ENCODE measurements at places on chromosomes 12 and 14.

DNA sequence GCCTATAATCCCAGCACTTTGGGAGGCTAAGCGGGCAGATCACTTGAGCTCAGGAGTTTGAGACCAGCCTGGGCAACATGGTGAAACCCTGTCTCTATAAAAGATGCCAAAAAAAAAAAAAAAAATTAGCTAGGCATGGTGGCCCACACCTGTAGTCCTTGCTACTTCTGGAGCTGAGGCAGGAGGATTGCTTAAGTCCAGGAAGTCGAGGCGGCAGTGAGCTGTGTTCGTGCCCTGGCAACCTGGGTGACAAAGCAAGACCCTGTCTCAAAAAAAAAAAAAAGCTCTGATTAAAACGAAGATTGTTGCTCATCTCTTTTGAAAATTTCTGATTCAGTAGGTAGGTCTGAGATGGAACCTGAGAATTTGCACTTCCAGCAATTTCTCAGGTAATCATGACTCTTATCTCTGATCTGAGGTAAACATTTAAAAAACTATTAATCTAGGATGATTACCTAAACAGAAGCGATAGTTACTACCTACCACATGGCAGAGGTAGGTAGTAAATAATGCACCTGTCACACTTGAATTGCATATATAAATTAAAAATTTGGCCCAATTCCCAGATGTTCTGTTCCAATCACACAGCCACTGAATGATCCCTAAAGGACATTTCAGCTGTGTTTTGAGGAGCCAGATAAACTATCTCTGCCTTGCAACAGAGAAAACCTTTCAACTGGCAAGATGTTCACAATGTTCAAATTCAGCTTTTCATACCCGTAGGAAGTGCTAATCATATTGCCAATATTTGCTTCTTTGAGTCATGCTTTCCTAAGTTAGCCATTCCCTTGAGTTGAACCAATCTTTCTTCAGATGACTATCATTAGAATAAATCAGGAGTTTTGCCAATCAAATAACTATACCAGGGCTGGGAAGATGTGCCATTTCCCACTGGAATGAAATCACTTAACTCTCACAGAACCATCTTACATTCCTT is 4.2 kb upstream of the TEP1 start:
- no peak for DNase-seq

DNA sequence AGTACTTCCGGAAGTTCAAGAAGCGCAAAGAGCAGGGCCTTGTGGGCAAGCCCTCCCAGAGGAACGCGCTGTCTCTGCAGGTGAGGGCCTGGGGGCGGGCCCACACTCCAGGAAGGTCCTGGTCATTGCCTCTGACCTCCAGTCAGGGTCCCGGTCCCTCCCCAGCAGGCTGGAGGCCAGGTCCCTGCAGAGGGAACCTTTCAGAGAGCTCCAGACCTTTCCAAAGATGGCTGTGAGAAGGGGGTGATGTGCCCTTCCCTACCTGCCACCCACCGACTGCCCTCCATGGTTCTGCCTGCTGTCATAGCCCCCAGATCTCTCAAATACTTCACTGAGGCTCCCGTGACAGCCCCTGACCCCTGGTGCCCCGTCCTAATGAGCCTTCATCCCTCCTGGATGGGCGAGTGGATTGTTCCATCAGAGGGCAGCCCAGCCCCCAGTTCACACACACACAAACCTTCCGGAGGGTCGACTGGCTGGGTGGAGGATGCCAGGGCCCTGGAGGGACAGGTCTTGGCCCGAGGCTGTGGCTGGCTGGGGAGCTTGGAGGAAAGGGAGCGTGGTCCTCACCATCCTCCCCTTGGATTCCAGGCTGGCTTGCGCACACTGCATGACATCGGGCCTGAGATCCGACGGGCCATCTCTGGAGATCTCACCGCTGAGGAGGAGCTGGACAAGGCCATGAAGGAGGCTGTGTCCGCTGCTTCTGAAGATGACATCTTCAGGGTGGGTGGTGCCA is 117.5 kb upstream of the FKBP4 start:
- DNase-seq = no peak

GRCh38 chr12:46266869-46267574 is 1.8 kb downstream of the SLC38A1 start:
- DNase-seq = peak; percentile 72

- no peak for DNase-seq
Observed at GRCh38 chr12:96514328-96514727, 25.0 kb downstream of the CFAP54 start.

DNA sequence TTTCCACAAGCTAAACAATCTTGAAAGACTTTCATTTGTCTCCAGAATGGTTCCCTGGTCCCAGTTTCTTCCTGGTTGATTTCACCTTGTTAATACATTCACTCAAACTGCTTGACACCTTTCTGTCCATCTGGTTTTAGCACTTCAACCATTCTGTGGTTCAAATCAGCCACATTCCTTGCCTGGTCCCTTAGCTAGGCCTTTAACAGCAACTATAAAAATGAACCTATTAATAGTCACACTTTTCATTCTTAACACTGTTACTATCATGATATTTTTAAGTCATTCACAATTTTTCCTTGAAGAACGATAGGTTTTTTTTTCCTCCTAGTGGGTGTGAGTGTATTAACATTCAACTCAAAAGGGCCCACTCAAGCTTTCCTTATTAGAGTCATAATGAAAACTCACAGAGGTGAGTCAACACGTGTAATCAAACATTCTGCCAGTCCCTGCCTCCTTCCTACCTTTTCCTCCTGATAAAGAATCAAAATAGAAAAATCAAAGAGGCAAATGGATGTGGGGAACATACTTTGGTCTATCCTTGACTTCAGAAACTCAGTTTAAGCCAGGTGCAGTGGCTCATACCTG is 34.4 kb upstream of the CCNT1 start:
- DNase-seq = no peak

- no peak for DNase-seq
Observed at GRCh38 chr14:42488965-42489364, 882.3 kb downstream of the LRFN5 start.

- DNase-seq = no peak
Observed at GRCh38 chr12:132158677-132159554, 14.7 kb downstream of the NOC4L start.

DNA sequence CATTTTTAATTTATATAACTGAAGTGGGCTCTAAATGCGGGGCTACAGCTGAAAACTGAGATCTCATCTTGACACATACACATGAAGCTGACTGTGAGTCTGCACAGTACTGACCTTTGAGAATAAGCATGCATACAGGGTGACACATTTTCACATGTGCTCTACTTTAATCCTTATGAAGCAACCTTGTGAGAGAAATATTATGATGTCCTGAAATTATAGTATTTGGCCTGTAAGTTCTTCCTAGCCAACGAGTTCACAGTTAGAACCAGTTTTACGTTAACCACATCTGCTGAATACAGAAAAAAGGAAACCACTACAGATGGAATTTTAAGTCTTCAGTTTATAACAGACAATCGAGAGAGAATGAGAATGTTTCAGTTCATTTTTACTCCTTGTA is 70.3 kb downstream of the SPPL3 start:
- DNase-seq = no peak

DNA sequence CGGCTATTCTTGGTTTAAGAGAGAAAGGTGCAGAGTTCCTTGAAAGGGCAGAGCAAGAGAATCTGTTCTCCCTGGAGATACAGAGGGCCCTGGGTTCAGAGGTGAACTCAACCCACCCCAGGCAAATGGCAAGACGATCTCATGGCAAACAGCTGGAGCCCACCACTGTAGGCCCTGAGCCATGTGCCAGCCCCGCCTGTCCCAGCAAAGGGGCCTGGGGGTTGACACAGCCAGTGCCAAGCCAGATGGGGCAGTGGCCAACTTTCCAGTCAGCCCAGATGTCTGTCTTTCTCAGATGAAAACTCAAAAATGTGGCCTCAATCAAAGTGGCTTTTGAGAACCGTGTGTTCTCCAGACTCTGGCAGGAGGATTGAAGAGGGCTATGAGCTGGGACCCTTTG is 51.8 kb downstream of the ISCA2 start:
- no peak for DNase-seq

DNA sequence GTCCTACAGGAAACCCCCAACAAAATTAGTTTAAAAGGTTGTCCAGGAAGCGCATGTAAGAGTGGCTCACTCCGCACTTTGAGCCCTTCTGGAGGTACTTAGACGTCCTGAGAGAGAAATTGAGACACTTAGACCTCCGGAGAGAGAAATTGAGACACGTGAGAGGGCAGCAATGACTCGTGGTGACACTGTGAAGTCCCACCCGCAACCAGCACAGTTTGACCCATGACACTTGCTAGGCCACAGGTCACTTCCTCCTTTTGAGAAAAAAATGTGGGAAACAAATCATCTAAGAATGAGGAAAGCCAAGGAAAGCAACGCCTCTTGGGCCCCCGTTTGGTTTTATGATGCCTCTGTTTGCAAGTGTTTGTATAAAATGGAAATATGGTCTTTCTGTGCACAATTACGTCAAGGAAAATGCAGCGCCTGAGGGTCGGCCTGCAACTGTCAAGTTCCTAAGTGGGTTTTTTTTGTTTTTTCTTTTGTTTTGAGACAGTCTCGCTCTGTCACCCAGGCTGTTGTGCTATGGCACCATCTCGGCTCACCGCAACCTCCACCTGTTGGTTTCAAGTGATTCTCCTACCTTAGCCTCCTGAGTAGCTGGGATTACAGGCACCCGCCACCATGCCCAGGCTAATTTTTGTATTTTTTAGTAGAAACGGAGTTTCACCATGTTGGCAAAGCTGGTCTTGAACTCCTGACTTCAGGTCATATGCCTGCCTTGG is 13.6 kb upstream of the CDCA4 start:
- DNase-seq = no peak

DNA sequence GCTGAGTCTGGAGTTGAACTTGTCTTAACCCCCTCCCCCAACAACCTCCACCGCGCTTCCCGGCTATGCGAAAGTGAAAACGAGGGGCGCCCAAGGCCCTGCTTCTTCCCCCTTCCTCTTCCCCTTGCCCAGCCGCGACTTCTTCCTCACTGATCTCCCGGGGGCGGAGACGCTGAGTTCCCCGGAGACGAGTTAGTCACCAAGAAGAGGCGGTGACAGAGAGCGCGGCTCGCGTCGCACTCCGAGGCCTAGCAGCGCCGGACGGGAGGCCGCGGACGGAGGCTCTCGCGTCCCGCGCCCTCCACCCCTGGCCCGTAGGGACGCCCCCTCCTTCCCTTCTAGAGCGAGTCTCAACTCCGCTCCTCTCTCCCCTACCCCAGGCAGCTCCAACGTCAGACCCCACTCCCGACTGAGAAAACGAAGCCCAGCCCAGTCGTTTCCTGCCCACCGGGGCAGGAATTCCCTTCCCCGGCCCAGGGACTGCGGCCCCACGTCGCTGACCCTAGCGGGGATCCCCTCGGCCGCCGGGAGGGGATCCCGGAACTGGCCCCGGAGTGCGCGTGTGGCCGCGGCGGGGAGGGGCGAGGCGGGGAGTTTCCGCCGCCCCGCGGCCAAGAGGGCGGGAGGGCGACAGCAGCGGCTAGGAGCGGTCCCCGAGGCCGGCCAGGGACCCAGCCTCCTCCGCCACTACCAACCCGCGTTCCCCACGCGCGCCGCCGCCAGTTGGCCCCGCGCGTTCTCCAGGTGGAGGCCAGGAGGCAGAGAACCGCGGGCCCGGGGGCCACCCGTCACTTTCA is 1.4 kb downstream of the BAZ1A start:
- DNase-seq = peak; percentile 74

- no peak for DNase-seq
Observed at GRCh38 chr14:87899228-87899627, 93.8 kb downstream of the GALC start.

GRCh38 chr12:28603239-28603638 is 413.0 kb downstream of the CCDC91 start:
- DNase-seq = no peak

DNA sequence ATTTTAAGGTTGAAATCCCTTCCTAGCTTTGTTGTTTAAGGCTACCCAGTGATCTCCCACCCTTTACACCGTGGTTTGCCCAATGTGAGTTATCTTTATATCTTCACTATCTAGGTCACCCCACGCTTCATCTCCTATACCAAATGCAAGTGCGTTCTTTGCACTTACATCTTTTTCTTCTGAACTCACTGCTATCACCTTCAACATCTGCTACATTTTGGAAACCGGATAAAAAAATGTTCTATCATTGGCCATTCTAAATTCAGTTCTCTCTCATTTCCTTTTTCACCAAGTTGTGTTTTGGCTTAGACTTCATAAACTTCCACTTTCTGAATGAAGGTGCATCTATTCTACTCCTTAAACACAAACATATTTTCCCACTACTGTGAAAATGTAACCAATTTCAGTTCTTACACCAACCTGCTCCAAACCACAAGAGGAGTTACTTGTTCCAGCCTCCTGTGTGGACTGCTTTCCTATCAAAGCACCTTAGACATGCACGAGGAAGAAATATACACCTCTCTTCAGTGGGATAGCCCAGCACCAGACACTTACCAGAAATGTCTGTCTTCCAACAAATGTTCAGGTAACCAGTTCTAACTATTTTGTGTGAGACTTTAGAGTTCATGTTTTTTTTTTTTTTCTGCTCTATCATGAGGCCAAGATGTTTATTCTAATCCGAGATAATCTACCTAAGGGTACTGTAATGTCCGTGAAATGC is 21.9 kb downstream of the CLEC9A start:
- no peak for DNase-seq

Measured in T-helper 1 cell (primary cell).